Hematopoietic multipotent progenitor cell treated with erythropoietin and hydrocortisone succinate and interleukin-3 and kit ligand, for 8 days (in vitro differentiated cells): ENCODE measurements at places on chromosomes 1 and 21.

- no peak for DNase-seq
Observed at GRCh38 chr1:41341365-41341683, 19.9 kb upstream of the FOXO6 start.

DNA sequence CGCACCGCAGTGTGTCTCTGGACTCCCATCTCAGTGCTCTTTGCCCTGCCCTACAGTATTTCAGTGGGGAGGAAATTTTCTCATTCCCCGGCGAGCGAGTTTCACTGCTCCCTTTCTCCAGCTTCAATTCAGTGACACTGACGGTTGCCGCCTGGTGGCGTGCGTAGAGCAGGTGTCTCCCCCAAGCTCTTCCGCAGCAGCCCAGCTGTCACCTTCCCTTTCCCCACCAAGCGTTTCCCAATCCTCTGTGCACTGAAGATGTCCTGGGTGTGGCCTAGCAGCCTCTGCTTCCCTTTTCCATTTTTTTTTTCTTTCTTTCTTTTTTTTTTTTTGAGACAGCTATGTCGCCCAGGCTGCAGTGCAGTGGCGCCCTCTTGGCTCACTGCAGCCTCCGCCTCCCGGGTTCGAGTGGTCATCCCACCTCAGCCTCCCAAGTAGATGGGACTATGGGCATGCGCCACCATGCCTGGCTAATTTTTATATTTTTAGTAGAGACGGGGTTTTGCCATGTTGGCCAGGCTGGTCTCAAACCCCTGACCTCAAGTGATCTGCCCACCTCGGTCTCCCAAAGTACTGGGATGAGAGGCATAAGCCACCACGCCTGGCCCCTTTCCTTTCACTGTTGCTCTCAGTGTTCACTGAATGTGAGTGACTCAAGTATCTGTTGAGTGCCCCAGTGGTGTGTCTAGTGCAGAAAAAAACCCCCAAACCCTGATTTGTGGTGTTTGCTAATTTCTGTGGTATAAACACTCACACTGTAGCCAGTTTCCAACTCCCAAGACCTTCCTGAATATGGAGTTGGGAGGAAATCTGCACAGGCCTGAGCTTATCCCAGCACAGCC is 30.1 kb downstream of the TNFRSF1B start:
- DNase-seq, result no peak

DNA sequence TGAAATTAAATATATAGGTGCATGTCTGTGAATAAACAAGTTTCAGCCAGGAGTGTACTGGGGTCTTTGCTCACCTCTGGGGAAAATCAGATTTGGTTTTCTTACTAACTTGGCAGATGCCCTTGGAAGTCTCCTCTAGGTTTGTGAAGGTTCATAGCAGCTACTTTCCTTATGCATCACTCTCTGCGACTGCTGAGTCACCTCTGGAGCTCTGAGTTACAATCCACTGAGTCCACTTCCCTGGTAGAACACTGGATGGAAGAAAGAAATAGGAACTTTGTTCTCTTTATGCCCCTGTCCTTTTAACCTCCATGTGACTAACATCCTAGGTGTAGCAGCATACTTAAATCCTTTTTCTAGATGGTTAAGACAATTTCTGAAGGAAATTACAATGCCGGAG is 4.4 kb upstream of the FASLG start:
- DNase-seq, result no peak

DNA sequence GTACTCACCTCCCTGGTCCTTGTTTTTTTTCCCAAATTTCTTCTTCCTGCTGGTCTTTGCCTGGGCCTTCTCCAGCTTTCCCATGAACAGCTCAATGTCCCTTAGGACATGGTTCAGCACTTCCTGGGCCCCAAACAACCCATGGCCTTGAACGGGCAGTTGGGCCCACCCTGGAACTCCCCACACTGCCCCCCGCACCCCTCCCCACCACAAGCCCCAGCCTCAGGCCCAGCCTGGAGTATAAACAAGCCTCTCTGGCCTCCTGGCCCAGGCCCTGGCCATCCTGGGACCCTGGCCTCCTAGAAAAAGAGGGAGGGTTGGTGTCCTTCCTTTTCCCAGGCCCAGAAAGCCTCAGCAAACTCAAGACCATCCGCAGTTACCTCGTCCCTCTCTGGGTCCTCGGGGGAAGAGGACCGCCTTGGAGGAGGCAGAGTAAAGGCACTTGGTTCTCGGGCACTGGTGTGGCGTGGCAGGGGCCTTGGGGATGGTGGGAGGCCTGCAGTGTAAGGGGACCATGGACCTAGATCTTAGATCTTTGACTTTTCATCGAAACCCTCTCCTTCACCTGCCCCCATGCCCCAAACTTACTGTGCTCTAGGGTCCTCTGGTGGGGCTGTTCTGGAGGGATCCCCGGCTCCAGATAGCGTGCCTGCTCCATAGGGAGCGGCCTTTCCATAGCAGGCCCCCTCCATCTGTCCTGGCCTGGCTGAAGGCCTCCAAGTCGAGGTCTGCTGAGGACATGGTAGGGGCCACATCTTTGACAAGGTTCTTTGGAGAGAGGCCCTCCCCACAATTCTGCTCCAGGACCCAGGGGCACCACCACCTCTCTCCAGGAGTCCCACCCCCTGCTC is 5.6 kb downstream of the EPS8L3 start:
- no peak for DNase-seq

GRCh38 chr1:50423670-50424000 is 392 bp upstream of the DMRTA2 start:
- DNase-seq, result no peak

DNA sequence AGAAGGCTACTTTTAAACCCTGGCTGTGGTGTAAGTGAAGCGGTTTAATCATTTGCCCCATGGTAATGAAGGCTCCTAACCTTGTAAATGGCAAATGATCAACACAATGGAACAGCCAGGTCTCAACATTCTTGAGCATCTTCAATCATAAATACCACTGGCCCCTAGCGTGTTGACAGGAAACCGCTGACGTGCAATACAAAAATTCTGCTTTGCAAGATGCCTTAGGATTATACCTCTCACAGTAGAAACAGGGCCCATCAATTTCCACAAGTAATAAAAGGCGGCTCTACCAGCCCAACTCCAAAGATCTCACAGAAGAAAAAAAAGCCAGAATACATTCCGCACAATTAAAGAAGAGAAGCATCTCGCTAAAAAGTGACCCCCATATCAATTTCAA is 32.8 kb downstream of the LGALS8 start:
- DNase-seq, result no peak

DNA sequence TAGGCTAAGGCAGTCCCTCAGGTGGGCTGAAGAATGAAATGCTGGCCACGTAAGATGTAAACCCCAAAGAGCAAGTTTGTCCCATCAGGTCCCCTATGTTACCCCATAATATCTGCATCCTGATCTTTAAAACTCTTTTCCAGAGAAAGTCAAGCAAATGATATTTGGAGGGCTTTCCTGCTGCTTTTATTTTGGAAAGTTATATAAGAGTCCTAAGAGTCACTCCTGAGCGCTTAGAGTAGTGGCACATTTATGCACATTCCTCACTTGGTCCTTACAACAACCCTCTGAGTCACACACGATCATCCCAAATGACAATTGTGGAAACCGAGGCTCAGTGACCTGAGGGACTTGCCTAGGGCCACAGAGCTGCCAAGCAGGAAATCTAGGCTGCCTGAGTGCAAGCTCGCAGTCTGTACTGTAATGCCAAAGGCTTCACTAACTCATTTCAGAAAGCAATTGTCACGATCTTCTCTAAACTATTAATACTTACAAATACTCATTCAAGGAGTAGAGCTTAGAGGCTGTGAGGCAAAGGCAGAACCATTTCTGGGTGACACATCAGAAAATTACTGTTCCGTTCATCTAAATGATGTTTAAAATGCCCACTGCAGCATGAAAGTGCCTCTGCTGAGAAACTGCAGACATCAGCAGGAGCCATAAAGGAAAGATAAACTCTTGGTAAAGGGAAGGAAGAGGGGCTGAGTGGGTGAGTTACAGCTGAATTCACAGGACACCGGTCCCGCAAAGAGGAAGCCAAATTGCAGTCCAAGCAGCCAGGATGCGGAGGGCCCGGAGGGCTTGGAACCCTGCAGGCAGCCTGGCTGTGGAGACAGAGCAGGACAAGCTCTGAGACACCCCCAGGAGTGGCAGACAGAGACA is 30.8 kb downstream of the CAPZB start:
- DNase-seq, result no peak

DNA sequence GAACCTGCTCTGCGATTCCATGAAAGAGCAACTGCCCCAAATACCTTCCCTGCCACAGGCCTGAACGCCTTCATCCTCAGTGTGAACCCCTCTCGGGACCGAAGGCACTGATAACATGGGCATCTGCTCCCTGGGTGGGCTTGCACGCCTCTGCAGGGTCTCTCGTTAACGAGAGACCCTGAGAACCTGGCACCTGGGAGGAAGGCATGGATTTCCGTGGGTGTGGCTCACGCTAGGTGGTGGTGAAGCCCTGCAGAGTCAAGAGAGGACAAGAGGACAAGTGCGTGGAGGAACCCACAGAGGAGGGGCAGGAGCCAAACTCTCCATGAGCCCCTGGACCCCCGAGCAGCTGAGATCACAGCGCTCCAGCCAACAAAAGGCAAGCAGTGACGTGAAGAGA is 26.8 kb upstream of the COL6A2 start:
- no peak for DNase-seq

- DNase-seq, result no peak
Observed at GRCh38 chr1:204205486-204205885, 8.3 kb downstream of the GOLT1A start.

DNA sequence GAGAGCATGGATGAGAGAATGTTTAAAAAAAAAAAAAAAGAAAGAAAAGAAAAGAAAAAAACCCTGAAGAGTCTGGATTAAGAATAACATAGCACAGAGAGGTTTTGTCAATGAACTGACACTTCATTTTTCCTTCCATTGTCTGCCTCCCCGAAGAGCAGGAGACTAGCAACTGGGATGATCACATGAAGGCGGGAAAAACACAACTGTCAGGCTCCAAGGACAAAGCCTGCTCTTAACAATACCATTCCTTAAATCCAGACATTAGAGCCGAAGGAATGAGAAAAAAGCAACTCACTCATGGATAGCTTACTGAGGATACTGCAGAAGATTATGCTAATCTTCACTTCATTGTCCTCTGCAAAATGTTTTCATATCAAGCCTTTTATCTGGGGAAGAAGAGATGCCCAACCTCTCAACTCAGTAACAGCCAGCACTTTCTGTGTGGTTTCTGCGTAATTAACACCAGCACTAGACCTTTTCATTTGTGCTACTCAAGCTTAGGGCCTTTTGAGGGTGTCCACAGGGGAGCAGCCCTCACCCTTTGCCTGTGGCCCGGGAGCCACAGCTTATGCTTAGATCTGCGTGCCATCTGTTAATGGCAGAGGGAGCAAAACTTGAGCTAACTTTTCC is 182.3 kb downstream of the BARHL2 start:
- DNase-seq, result no peak

DNA sequence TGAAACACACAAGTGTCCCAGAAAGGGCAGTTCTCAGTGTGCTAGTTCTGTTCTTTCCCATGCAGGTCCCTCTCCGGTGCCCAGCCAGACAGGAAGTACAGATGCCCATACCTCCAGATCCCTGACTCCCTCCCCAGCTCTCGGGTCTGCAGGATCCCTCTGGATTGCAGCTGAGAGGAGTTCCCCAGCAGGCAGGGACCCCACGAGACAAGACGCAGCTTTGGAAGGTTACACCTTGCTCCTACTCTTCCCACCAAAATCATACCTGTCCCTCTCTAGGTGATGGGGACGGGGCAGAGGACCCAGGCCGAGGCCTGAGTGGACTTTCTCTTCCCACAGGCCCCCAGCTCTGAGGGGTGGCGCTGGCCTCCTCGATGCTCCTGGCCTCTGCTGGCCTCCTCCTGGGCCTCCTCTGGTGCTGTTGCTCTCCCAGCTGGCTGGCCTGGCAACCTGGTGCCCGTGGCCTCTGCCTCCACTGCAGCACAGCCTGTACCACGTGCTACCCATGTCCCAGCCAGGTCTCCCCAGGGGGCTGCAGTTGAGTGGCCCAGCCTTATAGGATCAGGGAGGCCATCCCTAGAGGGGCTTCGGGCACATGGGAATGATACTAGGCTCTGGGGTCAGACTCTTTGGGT is 9.4 kb downstream of the LDLRAD2 start:
- DNase-seq, result no peak

- no peak for DNase-seq
Observed at GRCh38 chr1:158334526-158335212, 3.3 kb upstream of the CD1B start.

DNA sequence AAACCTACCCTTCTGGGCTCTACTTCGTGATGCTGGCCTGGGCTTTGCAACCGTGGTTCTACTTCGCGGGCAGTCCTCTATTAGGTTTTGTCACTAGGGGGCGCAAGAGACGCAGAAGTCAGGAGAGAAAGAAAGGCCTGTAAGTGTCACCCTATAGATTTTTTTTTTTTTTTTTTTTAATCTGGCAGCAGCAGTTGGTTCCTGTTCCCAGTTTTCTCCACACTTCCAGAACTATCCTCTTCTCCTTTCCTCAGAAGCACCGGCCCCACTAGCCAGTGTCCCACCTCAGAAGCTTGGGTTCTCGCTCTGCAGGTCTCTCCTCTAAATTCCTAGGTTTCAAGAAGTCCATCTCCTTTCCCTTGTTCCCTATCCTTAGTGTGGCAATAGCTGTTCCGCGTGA is 9.1 kb upstream of the LCE2D start:
- peak; percentile 73 for DNase-seq

DNA sequence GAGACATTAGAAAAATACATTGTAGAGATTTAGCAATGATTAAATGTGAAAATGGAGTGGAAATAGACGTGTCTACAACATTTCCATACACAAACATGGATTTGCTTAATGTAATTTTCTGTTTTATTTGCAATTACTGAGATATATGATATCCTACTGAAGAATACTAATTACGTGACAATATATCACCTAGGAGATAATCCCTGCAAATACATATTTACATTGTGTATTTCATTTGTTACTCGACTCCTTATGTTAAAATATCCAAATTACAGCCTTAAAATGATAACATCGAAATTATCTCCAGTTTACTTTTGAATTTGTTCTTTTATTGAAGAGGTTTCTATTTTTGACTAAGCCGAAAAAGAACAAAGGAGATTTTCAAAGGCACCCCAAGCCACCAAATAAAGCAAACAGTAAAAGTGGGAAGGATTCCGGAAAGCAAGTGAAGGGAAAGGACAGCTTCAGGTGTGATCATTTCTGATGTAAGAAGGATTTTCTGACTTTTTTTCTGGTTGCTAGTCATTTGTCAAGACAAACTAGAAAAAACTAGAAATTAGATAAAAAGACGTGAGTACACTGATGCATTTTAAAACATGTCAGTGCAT is 7.9 kb downstream of the LHX4 start:
- DNase-seq, result no peak

DNA sequence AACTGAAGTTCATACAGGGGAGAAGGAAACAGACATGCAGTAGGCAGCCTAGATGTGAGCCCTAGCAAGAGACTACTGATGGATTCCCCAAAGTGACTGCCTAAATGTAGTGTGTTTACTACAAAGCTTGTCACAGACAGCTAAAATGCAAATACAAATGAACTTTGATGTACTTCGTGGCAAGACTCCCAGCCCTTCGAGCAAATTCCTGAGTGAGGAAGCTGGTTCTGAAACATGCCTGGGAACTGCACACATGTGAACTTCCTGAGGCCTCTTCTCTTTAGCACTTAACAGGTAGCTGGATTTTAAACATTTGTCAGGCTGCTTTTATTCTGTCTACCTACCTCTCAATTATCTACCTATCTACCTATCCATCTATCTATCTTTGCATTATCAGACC is 6.7 kb upstream of the IRF2BP2 start:
- no peak for DNase-seq

GRCh38 chr21:45593162-45594022 is 50.1 kb upstream of the PCBP3 start:
- DNase-seq, result no peak
